ENCODE measurements at places on chromosomes 4 and X.

- no peak for DNase-seq
Measured at GRCh38 chr4:104217526-104217925, 277.2 kb downstream of the CXXC4 start.

DNA sequence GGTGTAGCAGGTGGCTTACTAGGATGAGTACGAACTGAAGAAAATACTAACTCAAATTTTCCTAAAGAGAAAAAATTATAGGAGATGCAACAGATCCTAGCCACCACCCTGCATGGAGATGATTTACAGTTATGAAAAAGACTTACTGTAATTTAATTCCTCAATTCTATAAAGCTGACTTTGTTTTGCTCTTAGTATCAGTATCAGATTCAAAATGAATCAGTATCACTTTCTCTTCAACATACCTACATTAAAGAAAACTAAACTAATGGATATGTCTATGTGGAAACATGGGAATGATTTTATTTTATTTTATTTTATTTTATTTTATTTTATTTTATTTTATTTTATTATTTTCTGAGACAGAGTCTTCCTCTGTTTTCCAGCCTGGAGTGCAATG, 525.8 kb downstream of the NLGN4X start:
- DNase-seq, result no peak

DNA sequence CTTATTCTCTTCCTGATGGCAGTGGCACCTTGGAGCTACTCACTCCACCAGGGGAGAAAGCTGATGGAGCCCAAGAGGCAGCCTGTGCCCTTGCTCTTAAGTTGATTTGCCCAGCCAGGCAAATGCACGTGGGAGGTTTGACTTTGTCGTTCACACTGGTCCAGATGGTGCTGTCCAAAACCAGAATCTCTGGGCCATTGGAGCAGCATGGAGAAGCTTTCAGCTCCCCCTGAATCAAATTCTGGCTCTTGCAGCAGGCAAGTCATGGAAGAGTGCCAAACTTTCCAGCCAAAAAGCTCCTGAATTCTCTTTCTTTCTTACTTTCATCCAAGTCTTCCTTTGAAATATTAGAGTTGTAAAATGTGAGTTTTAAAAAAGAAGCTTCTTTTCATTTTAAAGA, 970.4 kb downstream of the RPA4 start:
- no peak for DNase-seq

DNA sequence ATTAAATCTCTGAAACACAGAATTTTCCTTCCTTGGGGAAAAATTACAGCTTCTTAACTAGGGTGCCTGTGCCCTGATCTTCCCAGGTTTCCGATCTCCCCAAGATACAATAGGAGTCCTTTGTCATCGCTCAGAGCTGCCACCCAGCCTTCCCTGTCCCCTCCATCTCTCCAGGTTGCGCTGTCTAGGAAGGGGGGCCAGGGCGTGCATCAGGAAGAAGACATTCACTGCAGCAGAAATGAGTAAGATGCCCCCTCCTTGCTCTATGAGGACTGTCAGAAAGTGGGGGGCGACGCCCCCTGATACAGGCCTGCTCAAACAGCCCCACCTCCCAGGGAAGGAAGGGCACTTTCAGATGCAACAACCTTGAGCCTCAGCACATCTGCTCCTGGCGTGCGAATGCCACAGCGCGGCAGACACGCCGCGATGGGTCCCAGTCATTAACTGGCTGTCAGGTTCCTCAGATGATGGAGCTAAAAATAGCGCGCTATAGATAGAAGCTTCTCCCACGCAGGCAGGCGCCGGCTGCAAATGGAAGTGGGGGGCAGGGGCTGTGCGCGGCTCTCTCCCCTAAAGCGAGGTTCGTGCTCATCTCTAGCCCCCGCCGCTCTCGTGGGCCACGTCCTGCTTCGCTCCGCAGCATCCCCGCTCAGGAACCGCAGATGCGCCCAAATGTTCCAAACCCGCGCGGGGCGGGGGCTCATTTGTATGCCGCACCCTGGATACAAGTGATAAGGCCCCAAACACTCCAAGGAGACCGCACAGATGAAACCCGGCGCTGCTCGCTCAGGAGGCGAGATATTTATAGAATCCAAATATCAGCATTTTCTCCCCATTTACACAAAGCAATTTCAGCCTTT, 57.6 kb upstream of the LGI2 start:
- DNase-seq, result no peak
